Pons (tissue), 1 donor: ENCODE measurements at places on chromosomes 12 and 14.

GRCh38 chr14:104431351-104431928, 148.1 kb upstream of the C14orf180 start:
- DNase-seq, result no peak

DNA sequence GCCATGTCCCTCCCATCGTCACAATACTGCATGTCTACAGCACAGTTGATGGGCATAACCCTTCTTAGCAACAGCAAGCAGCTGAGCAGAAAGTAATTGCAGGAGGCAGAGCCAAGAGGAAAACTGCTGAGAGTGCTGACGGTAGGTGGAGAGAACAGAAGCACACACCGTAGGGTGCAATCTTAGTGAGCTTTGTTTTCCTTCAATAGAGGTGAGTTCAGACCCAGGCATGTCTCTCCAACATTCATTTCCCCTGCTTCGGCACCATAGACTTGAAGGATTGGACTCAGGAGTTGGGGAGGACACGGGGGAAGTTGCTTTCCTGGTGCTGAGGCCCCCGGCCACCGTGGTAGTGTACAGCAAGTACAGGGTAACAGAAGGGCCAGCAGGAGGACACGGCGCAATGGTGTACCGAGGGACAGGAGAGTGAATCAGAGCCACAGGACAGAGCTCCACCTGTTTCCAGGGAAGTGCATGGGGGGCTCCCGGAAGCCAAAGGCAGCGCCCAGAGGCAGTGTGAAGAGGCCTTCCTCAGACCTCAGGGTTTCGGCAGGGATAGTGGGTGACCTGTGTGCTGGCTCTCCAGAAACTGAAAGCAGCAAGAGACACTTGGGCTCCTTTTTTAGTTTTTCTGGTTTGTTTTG, 36.3 kb upstream of the SINHCAF start:
- no peak for DNase-seq

GRCh38 chr12:22610131-22610530, 14.8 kb upstream of the ETNK1 start:
- no peak for DNase-seq

GRCh38 chr14:51283402-51284085, 43.5 kb downstream of the TMX1 start:
- peak; percentile 83 for DNase-seq

DNA sequence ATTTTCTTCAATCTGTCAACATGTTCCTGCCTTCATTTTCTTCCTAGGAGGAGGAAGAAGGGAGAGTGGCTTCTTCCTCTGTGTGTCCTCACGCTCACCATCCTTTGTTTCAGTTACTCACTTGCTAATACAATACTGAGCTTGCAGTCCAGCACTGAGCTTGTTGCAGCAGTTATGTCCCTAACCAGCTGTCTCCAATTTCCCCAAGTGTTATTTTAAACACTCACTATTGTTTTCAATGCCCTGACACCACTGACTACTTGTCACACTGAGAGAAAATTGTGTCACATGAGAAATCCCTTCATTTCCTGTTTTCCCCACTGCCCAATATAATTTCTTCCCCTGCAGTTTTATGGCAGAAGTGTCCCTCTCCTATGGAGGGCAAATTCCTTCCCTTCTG, 53.4 kb downstream of the HSD17B6 start:
- DNase-seq, result peak; percentile 14

GRCh38 chr12:25725931-25726330, 172.8 kb upstream of the LMNTD1 start:
- DNase-seq, result no peak

- no peak for DNase-seq
These were observed 11.0 kb downstream of the PAPLN start for GRCh38 chr14:73248108-73248868.

DNA sequence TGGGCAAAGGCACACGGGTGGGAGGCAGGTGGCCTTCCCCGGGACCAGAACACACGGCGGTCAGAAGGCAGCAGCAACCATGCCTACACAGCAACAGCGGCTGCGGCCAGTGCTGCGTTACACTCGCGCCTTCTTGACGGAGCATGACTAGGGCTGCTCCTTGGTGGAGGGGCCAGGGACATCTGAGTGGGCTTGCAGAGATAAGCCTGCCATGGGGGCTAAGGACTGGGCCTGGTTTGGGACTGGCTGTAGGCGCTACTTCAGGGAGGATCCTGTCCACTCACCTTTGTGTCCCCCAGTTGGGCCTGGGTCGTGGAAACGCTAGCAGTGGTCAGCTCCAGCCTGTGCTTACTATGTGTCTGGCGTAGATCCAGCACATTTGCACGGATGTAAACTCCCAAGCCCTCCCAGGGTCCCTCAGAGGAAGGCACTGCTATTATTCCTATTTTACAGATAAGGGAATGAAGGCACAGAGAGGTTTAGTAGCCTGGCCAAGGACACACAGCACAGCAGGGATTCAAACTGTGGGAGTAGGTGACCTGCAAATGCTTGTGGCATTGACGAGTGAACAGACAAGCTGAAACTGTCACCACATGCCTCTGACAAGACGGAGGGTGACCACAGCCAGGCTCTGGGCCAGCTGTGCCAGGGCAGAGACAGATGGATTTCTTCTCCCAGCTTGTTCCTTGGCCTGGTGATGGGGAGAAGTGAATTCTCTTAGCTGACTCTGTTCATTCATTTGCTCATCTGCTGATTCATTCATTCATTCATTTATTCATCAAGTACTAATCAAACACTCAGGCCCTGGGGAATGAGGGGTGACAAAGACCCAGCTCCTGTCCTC, 31.9 kb upstream of the DLK1 start:
- no peak for DNase-seq

GRCh38 chr12:57632073-57632957, 686 bp downstream of the B4GALNT1 start:
- no peak for DNase-seq

- DNase-seq, result peak; percentile 42
These were observed 2.8 kb downstream of the LRRC74A start for GRCh38 chr14:76829013-76829365.

- peak; percentile 57 for DNase-seq
These were observed 8.6 kb upstream of the ASB2 start for GRCh38 chr14:93984987-93985410.

- no peak for DNase-seq
These were observed 124.6 kb upstream of the FRMD6 start for GRCh38 chr14:51527073-51527472.
